Upper lobe of right lung (tissue), 1 donor: ENCODE measurements at places on chromosomes 5 and 9. TPM values are rescaled to one million over a fixed set of nuclear protein-coding genes. Genes with fewer than 3 reads are reported as not detected.

DNA sequence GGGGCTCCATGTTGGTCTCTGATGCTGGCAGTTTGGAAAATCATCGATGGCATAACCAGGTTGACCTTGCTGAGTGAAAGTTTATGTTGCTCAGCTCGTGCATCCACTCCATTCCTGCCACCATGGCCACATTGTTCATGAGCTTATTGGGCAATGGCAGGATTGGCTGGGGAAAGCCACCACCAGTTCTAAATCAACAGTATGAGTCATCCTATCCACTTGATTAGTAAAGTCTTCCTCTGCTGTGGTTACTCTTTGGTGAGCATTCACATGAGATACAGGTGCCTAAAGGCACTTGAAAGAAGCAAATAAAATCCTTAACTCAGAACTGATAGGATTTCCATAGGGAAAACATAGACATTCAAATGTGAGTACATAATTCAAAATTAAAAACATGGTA lies 131.8 kb upstream of the FBN2 start:
- no peak overlapping the region for H3K4me3 ChIP-seq
- H3K4me1 ChIP-seq: no peaks in the 10 kb centered on the region
- no peaks in the 10 kb centered on the region for H3K27me3 ChIP-seq

GRCh38 chr9:78396087-78396486 lies 99.2 kb downstream of the PSAT1 start:
- no peak overlapping the region for H3K27ac ChIP-seq
- DNase-seq: no peak
- H3K4me3 ChIP-seq: no peak overlapping the region

GRCh38 chr9:27352457-27353165 lies 55.7 kb upstream of the EQTN start:
- DNase-seq: no peak
- H3K36me3 ChIP-seq: no peaks in the 10 kb centered on the region
- no peak overlapping the region for H3K4me3 ChIP-seq

DNA sequence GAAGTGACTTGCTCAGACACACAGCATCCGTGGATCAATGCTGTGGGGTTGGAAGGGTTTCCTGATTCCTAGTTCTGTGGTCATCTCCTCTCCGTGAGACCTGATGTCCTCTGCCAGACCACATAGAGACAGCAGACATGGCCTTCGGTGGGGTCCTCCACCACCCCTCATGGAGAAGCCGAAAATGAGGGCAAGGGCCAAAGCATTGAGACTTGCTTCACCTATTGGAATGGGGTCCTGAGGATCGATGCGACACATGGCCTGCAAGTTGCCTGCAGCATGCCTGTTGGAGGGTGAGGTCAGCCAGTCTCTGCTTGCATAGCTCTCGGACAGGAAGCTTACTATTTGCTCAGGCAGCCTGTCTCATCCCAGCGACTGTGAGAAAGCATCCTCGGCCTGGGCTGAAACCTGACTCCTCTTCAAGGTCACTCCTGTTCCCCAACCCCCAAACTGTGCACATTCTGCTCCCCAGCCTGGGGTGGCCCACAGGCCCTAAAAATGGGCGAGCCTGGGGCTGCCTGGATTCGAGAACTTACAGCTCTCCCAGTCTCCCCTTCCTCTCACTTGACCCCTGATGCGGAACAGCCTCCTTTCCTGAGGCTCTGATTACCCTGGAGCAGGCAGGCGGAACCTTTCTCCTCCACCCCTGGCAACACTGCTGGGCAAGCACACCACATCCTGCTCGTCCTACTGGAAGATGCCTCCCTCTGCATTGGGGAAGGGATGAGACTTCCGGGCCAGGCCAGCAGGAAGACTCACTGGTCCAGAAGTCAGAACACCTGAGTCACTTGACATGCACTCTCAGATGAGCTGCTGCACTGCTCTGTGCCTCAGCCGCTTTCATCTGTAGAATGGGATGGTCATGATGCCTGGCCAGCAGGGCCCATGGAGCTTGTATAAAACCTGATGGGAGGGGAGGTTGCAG lies 186.9 kb downstream of the RGS3 start:
- peaks cover 14% of the 10 kb centered on the region for H3K4me1 ChIP-seq
- no peaks in the 10 kb centered on the region for H3K36me3 ChIP-seq
- no peak overlapping the region for H3K4me3 ChIP-seq

DNA sequence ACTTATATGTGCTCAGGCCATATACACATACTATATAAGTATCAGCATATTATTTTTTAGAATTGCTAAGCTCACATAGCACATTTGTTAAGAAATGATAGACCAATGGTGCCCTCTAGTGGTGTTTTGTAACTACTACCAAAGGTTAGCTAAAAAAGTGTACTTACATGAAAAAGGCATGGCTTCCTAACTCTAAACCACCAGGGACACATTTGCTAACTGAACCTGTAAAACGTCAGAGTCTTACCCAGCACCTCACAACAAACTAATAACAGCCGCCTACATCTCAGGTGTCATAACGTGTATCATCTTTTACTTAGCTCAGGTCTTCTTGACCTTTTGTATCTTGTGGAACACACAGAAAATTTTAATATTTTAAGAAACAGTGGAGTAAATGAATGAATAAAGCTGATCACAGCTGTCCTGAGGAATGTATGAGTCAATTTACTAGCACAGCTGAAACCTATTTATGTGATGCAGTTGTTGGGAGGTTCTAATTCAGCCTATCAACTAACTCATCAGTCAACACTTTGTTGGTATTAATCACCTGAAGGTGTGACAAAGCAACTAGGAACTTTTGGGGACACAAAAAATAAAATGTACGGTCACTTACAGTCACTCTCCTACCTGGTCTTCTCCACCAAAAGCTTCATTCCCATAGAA lies 72.9 kb downstream of the BAAT start:
- no peaks in the 10 kb centered on the region for H3K4me1 ChIP-seq
- no peak overlapping the region for H3K4me3 ChIP-seq
- H3K27me3 ChIP-seq: no peaks in the 10 kb centered on the region

GRCh38 chr9:134629061-134629585 lies 12.5 kb upstream of the COL5A1 start:
- H3K27ac ChIP-seq: no peak overlapping the region
- no peak overlapping the region for H3K4me3 ChIP-seq
- H3K4me1 ChIP-seq: no peaks in the 10 kb centered on the region

- H3K36me3 ChIP-seq: no peaks in the 10 kb centered on the region
- no peaks in the 10 kb centered on the region for H3K27me3 ChIP-seq
- H3K27ac ChIP-seq: no peak overlapping the region
- no peak overlapping the region for H3K4me3 ChIP-seq
Observed at GRCh38 chr9:95409650-95410426, 92.3 kb upstream of the FANCC start.

GRCh38 chr5:110817459-110817858 lies 78.7 kb downstream of the SLC25A46 start:
- no peak overlapping the region for H3K27ac ChIP-seq
- no peaks in the 10 kb centered on the region for H3K27me3 ChIP-seq
- no peak overlapping the region for H3K4me3 ChIP-seq

DNA sequence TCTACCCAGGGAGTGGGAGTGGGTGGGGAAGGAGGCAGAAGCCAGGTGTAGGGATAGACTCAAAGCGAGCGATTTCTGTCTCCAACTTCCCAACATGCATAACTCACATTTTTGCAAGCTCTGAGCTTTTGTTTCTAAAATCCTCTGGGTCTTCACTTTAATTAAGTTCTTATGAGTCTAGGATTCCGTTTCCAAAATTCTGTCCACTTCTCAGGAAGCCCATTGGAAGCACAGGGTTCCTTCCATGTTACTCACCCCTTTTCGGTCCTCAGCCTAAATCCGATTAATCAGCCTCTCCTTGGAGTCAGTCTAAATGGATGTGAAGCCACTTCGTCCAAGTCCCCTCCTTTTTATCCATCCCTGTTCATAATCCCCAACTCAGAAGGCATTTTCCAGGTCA lies 1.4 kb downstream of the GPX3 start:
- no peak for DNase-seq
- H3K36me3 ChIP-seq: peaks cover 35% of the 10 kb centered on the region
- H3K4me3 ChIP-seq: peak overlapping the region; percentile 82

GRCh38 chr5:147601652-147602051 lies 91.8 kb upstream of the DPYSL3 start:
- DNase-seq: no peak
- no peaks in the 10 kb centered on the region for H3K4me1 ChIP-seq
- H3K27ac ChIP-seq: no peak overlapping the region
- H3K36me3 ChIP-seq: no peaks in the 10 kb centered on the region
- H3K27me3 ChIP-seq: no peaks in the 10 kb centered on the region

Gene KIF12
- 6.2 TPM for total RNA-seq

Gene CNTNAP3B
- total RNA-seq: 9.3 TPM

Gene IFNA13
- not detected for total RNA-seq

Gene DBH
- total RNA-seq: not detected

Gene NUTM2G
- not detected for total RNA-seq
